ENCODE measurements at places on chromosomes 16 and 17. TPM values are rescaled to one million over a fixed set of nuclear protein-coding genes. Genes with fewer than 3 reads are reported as not detected.

GRCh38 chr17:82444941-82445521, 5.5 kb downstream of the CYBC1 start:
- no peaks in the 10 kb centered on the region for H3K27me3 ChIP-seq
- H3K4me3 ChIP-seq, result no peak overlapping the region
- peak overlapping the region; percentile 43 for H3K27ac ChIP-seq
- H3K36me3 ChIP-seq, result peaks cover 53% of the 10 kb centered on the region
- H3K4me1 ChIP-seq, result peaks cover 38% of the 10 kb centered on the region
- no peak for DNase-seq

DNA sequence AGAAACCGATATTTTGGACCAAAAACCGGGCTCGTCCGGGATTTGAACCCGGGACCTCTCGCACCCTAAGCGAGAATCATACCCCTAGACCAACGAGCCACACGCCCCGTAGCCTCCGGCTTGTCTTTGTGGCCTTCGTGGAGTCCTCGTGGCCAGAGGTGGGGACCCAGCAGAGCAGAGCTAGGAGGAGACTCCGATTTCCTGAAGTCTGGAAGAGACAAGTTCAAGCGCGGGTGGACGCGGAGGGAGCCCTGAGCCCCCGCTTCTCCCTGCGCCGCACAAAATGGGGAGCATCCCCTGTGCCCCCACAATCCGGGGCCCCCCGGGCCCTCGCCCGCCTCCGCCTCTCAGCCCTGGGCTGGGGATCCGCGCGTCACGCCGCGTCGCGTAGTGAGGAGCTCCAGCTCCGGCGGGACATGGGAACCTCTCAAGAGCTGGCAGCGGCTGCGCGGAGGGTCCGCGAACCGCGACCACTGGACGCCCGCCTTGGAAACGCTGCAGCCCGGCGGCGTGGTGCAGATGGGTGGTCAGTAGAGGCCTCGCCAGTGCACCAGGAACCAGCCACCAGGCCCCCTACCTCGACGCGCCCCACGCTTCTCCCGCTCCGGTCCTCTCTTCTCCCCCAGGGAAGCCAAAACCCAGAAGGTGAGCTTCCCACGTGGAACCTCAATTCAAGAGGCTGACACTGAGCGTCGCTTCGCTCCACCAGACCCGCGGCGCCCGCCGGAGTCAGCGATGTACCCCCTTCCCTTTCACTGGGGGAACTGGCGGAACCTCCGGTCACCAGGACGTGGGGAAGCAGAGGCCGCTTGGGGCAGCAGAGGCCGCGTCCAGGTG, 5.2 kb upstream of the OR1F1 start:
- H3K36me3 ChIP-seq, result no peaks in the 10 kb centered on the region
- peak; percentile 68 for DNase-seq
- H3K4me3 ChIP-seq, result peak overlapping the region; percentile 42
- H3K27ac ChIP-seq, result no peak overlapping the region
- H3K27me3 ChIP-seq, result peaks cover 96% of the 10 kb centered on the region
- H3K4me1 ChIP-seq, result peaks cover 15% of the 10 kb centered on the region

- no peaks in the 10 kb centered on the region for H3K36me3 ChIP-seq
- no peaks in the 10 kb centered on the region for H3K4me1 ChIP-seq
- peaks cover 88% of the 10 kb centered on the region for H3K27me3 ChIP-seq
- no peak overlapping the region for H3K27ac ChIP-seq
Observed at GRCh38 chr16:87603684-87604633, 1.7 kb downstream of the JPH3 start.

- H3K4me3 ChIP-seq, result no peak overlapping the region
- no peaks in the 10 kb centered on the region for H3K27me3 ChIP-seq
- no peaks in the 10 kb centered on the region for H3K36me3 ChIP-seq
- H3K27ac ChIP-seq, result no peak overlapping the region
- DNase-seq, result no peak
Observed at GRCh38 chr16:59339871-59340270, 605.8 kb upstream of the GOT2 start.

SDR42E1 gene
- total RNA-seq, result 8.4 TPM

LPO gene
- not detected for total RNA-seq

DNA sequence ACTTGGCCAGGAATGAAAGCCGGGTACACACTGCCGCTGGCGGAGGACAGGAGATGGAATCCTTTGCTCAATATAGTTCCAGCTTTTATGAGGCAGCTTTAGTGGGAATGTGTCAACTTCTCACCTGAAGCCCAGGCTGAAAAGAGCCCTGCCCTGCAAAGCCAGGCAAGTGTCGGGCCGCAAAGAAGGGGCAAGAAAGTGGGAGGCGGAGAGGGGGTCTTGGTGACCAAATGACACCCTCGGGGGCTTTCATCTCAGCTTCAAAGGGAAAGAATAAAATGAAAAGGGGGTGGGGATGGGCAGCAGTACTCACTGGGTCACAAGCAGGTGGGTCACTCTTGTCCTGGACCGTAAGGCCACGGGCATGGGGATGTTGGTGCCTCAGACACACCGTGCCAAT, 62.9 kb downstream of the C16orf95 start:
- H3K27ac ChIP-seq, result no peak overlapping the region
- no peaks in the 10 kb centered on the region for H3K27me3 ChIP-seq
- no peaks in the 10 kb centered on the region for H3K36me3 ChIP-seq
- H3K4me1 ChIP-seq, result no peaks in the 10 kb centered on the region
- H3K4me3 ChIP-seq, result no peak overlapping the region

- peaks cover 51% of the 10 kb centered on the region for H3K4me1 ChIP-seq
- peaks cover 25% of the 10 kb centered on the region for H3K36me3 ChIP-seq
- H3K27me3 ChIP-seq, result no peaks in the 10 kb centered on the region
- no peak for DNase-seq
Observed at GRCh38 chr17:64081802-64082799, 47.8 kb downstream of the ERN1 start.

DNA sequence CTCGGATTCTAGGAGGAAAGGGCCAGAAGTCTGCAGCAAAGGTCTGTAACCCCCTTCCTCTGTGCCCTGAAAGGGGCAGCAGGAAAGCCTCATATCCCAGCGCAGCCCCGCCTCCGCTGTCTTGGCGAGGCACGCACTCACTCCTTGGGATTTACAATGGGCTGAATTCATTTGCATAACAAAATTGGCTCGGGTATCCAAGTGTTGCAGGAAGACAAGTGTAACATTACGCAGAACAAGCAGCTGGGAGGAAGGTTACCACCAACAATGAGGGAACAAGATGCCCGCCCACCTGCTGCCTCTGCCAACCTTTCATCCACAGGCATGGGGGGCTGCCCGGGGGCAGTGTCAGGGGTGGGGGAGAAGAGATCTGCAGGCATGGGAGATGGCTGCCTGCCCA, 130.4 kb downstream of the MRM1 start:
- no peak for DNase-seq
- H3K27me3 ChIP-seq, result peaks cover 45% of the 10 kb centered on the region

DNA sequence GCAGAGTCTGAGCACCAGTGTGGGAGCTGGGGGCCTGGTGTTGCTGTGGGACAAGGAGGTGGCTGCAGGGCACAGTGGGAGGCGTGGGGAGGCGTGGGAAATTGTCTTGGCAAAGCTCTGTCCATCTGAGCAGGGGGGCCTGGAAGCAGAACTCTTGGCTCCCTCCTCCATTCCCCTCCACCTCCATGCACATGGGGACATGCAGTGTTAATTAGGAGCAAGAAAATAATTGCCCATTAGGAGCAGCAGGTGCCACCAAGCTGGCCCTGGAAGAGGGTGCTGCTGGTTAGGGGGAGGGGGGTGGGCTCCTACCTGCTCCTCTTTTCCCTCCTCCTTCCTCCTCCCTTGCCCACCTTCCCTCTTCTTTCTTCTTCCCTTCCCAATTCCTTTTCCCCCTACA, 4.5 kb downstream of the TTYH2 start:
- peaks cover 3% of the 10 kb centered on the region for H3K36me3 ChIP-seq
- no peak overlapping the region for H3K27ac ChIP-seq
- H3K4me1 ChIP-seq, result peaks cover 13% of the 10 kb centered on the region
- H3K27me3 ChIP-seq, result no peaks in the 10 kb centered on the region

DNA sequence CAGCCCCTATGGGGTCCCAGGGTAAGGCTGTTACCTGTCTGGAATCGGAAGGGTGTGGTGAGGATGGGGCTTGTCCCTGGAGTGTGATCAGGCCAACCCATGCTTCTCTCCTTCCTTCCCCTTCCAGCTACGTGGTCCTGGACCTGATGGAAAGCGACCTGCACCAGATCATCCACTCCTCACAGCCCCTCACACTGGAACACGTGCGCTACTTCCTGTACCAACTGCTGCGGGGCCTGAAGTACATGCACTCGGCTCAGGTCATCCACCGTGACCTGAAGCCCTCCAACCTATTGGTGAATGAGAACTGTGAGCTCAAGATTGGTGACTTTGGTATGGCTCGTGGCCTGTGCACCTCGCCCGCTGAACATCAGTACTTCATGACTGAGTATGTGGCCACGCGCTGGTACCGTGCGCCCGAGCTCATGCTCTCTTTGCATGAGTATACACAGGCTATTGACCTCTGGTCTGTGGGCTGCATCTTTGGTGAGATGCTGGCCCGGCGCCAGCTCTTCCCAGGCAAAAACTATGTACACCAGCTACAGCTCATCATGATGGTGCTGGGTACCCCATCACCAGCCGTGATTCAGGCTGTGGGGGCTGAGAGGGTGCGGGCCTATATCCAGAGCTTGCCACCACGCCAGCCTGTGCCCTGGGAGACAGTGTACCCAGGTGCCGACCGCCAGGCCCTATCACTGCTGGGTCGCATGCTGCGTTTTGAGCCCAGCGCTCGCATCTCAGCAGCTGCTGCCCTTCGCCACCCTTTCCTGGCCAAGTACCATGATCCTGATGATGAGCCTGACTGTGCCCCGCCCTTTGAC, 2.4 kb downstream of the MAPK7 start:
- H3K4me1 ChIP-seq, result peaks cover 54% of the 10 kb centered on the region

ICAM2 gene
- total RNA-seq, result 69.2 TPM

- H3K36me3 ChIP-seq, result peaks cover 27% of the 10 kb centered on the region
- H3K27me3 ChIP-seq, result no peaks in the 10 kb centered on the region
Observed at GRCh38 chr17:82775001-82775823, 23.3 kb downstream of the TBCD start.

DNA sequence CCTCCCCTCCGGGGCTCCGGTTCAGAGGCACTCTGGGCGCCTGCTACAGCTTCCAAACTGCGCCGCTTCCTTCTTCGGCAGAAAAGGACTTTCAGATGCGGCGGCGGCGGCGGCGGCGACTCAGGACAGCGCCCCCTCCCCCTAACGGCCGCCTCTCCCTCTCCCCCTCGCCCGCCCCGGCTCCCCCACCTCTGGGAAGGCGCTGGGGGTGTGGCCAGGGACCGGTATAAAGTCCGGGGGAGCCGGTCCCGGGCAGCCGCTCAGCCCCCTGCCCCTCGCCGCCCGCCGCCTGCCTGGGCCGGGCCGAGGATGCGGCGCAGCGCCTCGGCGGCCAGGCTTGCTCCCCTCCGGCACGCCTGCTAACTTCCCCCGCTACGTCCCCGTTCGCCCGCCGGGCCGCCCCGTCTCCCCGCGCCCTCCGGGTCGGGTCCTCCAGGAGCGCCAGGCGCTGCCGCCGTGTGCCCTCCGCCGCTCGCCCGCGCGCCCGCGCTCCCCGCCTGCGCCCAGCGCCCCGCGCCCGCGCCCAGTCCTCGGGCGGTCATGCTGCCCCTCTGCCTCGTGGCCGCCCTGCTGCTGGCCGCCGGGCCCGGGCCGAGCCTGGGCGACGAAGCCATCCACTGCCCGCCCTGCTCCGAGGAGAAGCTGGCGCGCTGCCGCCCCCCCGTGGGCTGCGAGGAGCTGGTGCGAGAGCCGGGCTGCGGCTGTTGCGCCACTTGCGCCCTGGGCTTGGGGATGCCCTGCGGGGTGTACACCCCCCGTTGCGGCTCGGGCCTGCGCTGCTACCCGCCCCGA, at the start of gene IGFBP4:
Gene IGFBP4, plus strand, starts transcription at position 255 of the 792 bp plus-strand sequence. Its CDS starts 286 bp downstream, at position 541.
- H3K4me3 ChIP-seq, result peak within 1 kb of the TSS; percentile 84
- no peaks in the 10 kb centered on the region for H3K27me3 ChIP-seq
- H3K27ac ChIP-seq, result peak within 1 kb of the TSS; percentile 92
- DNase-seq, result peak; percentile 89
- peaks cover 6% of the 10 kb centered on the region for H3K36me3 ChIP-seq
- peaks cover 57% of the 10 kb centered on the region for H3K4me1 ChIP-seq

GRCh38 chr17:44907729-44908470, 7.4 kb downstream of the GFAP start:
- H3K27me3 ChIP-seq, result peaks cover 17% of the 10 kb centered on the region
- H3K36me3 ChIP-seq, result no peaks in the 10 kb centered on the region
- H3K4me1 ChIP-seq, result peaks cover 10% of the 10 kb centered on the region
- no peak for DNase-seq
- H3K27ac ChIP-seq, result no peak overlapping the region

GRCh38 chr16:23859713-23860269, 24.0 kb downstream of the PRKCB start:
- no peak overlapping the region for H3K27ac ChIP-seq
- no peaks in the 10 kb centered on the region for H3K27me3 ChIP-seq
- no peak for DNase-seq
- peaks cover 50% of the 10 kb centered on the region for H3K4me1 ChIP-seq
- H3K36me3 ChIP-seq, result no peaks in the 10 kb centered on the region
- no peak overlapping the region for H3K4me3 ChIP-seq

RNF112 gene
- 1.8 TPM for total RNA-seq

ASGR2 gene
- total RNA-seq, result 1.3 TPM

GRCh38 chr16:69089091-69089910, 16.2 kb upstream of the HAS3 start:
- H3K27ac ChIP-seq, result peak overlapping the region; percentile 31
- peaks cover 13% of the 10 kb centered on the region for H3K4me1 ChIP-seq
- DNase-seq, result peak; percentile 51
- H3K36me3 ChIP-seq, result peaks cover 5% of the 10 kb centered on the region

DNA sequence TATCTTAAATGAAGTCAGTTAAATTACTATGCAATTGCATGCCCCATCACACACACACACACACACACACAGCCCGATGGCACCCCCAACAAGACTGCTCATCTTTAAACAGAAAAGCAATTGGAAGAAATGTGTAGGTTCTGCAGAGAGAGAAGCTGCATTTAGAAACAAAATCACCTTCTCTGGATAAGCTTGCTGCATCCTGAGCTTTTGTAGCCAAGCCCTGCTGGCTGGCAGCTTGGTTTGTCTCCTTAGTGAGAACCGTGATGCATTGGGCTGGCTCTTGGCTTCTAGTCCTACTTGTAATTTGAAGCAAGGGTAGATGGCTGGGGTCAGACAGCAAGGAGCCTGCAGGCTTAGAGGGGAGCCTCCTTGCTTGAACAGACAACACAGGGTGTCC, 153.8 kb downstream of the SOX9 start:
- peaks cover 4% of the 10 kb centered on the region for H3K27me3 ChIP-seq
- no peak for DNase-seq
- no peaks in the 10 kb centered on the region for H3K36me3 ChIP-seq
- H3K27ac ChIP-seq, result no peak overlapping the region
- H3K4me1 ChIP-seq, result no peaks in the 10 kb centered on the region

DOC2A gene
- total RNA-seq, result 6.4 TPM

DNA sequence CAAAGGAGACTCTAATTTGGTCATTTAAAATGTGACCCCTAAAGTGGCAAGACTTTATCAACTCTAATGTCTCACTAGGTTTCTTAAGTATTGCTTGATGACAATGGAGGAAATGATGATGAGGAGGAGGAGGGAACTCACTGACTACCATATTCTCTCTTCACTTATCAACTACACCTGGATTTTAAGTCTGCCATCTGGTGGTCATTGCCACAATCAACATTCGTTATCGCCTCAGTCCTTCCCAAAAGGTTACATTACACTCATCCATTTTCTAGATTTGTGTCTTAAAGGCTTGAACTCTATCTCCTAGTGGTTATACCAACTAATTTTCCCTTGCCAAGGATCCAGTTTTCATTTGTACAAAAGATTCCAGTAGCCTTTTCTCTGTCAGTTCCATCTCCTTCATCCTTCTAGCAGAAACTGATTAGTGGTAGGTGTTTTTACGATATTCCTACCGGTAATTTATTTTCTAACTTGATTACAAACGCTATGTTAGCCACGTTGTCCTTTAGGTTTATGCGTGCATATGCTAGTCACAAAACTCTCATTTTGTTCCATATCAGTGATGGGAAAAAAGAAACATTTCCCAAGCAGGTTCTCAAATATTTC, 114.6 kb upstream of the NOG start:
- H3K27ac ChIP-seq, result no peak overlapping the region
- H3K4me3 ChIP-seq, result no peak overlapping the region
- peaks cover 9% of the 10 kb centered on the region for H3K27me3 ChIP-seq
- DNase-seq, result no peak
- no peaks in the 10 kb centered on the region for H3K4me1 ChIP-seq
